ENCODE measurements at places on chromosomes 2 and 18.

GRCh38 chr2:41959760-41960159, 88.1 kb upstream of the PKDCC start:
- no peak for DNase-seq

DNA sequence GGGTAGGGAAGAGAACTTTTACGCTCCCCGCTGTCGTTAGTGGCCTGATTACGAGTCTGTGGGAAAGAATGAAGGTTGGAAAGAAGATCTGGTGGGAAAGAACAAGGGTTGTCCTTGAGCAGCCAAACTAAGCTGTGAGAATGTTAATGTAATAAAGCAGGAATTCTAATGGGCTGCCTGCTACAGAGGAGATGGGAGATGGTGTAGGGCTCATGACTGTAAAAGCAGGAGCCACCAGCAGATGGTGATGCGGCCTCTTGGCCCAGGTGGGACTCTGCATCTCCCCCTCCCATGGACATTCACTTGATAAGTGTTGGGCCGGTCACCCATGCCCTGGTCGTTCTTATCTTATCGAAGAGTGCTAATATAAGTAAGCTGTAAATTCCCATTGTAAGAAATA, 150.0 kb downstream of the NEDD4L start:
- no peak for DNase-seq

GRCh38 chr2:150872756-150873395, 385.4 kb upstream of the RND3 start:
- DNase-seq, result no peak

DNA sequence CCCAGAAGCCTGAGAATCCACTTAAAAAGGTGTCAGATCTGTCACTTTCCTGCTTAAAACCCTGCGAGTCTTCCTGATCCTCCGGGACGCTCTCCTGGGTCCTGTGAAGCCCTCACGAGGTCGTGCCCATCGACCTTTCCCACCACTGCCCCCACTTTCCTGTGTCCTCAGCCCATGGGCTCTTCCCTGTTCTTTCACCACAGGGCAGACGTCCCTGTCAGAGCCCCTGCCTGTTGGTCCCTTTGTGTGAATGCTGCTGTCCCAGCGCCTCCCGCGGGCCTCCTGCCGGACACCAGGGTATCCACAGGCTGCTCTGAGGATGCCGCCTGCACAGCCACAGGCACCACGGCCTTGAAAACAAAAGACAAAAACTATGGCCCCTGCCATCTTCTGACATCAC, 125.6 kb downstream of the TMEM18 start:
- no peak for DNase-seq

- no peak for DNase-seq
Measured at GRCh38 chr18:62452280-62452831, 70.5 kb upstream of the ZCCHC2 start.

DNA sequence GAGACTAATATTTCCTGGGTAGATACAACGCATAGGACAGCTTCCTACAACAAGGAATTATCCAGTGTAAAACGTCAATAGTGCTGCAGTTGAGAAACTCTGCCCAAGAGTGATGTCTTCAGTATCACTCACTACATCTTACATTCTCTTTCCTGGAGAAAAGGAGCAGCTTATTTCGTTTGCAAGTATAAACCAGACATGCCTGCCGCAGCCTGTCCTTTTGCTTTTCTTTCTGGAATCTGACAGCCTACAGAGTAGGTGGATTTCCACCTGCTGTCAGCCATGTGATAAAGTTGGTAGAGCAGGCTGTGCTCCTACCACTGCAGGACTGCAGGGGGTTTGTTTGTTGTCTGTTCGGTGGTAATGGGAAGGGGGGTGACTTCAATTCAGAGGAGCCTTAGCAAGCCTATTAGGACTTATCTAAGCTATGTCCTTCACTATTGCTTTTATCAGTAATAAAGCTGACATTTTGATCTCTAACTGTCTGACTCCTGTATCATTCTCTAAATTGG, 439.1 kb downstream of the GRB14 start:
- no peak for DNase-seq

DNA sequence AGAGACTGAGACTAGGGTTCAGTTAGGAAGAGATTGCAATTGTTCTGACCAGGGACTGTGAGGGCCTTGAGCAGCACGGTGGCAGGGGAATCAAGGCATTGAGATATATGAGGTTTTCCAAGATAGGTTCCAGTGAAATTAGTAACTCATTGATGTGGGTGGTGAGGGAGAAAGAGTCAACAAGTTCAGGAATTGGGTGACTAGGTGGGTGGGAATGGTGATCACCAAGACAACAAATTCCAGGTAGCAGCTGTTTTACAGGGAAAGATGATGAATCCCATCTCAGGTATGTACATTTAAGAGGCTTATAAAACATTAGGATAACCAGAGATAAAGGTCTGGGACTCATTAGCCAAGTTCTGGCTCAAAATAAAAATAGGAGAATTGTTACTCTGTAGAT, 251.5 kb upstream of the MGAT5 start:
- DNase-seq, result no peak

- no peak for DNase-seq
Measured at GRCh38 chr2:215031321-215031720, 107.1 kb downstream of the ABCA12 start.

DNA sequence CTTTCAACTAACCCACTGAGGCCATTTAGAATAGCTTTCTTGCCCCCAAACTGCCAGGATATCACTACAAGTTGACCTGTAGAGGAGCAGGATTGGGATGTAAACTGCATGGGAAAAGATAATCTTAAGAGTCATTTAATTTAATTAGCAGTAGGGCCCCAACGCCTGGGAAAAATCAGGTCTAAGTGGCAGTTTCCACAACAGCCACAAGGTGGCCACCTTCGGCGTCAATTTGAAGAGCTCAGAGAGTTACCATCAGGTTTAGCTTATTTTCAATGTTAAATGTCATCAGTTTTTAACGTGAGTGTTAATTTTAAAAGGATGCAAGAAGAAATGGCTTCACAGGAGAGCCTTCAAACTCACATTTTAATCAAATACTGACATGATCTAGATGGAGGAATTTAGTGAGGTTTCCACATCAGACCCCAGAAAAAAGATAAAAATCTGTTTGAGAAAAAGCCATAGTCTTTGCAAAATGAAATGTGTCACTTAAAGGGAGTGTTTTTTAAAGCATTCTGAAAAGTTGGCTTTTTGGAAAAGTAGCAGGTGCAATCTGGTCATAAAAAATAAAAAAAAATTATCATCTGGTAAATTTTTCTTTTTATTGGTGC, 77.3 kb upstream of the UPP2 start:
- DNase-seq, result peak; percentile 8

GRCh38 chr2:1942836-1943360, 198.6 kb upstream of the PXDN start:
- no peak for DNase-seq

- DNase-seq, result peak; percentile 74
Measured at GRCh38 chr2:148021059-148021861, at the start of gene MBD5. Gene MBD5, plus strand, starts transcription at chr2:148021091.

- DNase-seq, result no peak
Measured at GRCh38 chr2:172701250-172701649, 34.4 kb upstream of the RAPGEF4 start.

DNA sequence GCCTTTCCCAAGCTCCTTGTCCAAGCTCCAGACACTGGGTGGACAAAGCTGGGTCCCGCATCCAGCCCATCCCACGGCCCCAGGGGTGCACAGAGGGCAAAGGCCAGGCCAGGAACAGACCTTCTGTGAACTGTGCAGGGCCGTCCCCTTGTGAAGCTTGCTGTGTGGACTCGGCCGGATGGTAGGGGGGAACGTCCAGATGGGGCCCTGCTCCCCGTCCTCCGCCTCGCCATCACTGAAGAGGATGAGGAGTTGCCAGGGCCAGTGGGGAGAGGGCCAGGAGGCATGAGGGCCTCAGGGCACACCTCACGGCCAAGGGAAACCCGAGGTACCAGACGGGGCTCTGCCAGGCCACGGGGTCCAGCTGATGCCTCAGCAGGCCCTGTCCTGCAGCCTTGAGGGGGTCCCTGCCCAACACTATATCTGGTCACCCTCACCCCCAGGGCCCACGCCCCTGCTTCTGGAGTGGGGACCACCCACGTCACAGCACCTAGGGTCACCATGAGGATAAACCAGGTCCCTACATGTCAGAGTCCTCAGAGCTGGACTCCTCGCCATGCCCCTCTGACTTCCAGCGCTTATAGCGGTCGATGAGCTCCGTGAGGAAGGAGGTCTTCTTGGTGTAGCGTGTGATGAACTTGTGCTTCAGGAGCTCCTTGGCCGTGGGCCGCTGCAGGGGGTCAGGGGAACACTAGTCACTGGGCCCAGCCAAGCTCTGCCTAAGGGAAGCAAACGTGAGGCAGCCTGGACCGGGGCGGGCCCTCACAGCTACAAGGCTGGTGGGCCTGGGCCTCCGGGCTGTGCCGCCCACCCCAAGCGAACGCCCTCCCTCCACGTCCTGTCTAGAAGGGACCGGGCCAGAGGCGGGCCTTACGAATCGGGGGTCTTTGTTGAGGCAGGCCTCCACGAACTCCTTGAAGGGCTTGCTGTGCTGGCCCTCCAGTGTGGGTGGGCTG, 10.0 kb downstream of the STK25 start:
- no peak for DNase-seq

GRCh38 chr18:36769611-36770314, 59.0 kb downstream of the TPGS2 start:
- no peak for DNase-seq

GRCh38 chr2:123303731-123304130, 721.4 kb upstream of the CNTNAP5 start:
- DNase-seq, result no peak

- DNase-seq, result peak; percentile 49
Measured at GRCh38 chr2:8821276-8822217, 15.9 kb downstream of the KIDINS220 start.

GRCh38 chr2:215606219-215606618, 170.4 kb upstream of the FN1 start:
- no peak for DNase-seq

DNA sequence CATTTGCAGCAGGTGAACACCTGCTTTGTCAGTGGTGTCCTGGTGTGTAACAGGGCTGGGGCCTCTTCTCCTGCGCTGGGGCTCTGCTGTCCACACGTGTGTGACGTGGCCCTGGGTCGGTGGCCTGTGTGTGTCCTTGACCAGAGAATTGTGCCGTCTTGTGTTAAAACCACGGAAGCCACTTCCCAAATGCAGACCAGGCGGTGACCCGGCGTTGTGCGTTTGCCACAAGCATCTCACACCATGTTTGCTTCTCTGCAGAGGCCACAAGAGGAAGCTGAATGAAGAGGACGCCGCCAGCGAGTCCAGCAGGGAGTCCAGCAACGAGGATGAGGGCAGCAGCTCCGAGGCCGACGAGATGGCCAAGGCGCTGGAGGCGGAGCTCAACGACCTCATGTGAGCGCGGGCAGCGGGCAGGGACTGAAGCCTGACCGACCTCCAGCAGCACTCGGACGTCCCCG, 44.3 kb upstream of the KCNG2 start:
- DNase-seq, result no peak

DNA sequence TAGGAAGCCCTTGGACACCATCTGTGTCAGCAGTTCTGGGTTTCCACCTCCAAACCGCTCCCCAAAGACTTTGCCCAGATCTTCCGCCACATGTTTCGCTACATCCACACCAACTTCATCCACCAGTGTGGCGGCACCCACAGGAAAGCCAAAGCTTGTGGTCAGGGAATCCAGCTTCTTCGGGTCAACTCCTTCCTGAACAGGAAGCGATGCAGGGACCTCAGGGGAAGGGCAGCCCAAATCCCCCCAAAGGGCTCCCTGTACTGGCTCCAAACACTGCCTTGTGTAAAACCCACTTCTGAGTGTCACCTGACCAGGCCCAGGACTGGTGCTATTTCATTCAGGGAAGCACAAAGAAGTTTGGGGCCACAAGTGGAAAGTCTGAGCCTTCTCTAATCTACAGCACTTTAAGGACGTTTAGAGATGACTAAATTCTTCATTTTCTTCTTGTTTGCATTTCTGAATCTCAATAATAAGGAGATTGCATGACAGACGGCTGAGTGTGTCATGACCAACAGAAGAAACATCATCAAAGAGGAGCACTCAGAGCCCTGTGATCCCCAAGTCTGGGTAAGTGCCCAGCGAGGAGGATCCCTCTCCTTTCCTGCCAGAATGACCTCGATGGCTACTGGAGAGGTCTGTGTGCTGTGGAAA, 20.8 kb downstream of the GAREM2 start:
- DNase-seq, result no peak

GRCh38 chr2:23554054-23554697, 169.2 kb downstream of the KLHL29 start:
- no peak for DNase-seq

DNA sequence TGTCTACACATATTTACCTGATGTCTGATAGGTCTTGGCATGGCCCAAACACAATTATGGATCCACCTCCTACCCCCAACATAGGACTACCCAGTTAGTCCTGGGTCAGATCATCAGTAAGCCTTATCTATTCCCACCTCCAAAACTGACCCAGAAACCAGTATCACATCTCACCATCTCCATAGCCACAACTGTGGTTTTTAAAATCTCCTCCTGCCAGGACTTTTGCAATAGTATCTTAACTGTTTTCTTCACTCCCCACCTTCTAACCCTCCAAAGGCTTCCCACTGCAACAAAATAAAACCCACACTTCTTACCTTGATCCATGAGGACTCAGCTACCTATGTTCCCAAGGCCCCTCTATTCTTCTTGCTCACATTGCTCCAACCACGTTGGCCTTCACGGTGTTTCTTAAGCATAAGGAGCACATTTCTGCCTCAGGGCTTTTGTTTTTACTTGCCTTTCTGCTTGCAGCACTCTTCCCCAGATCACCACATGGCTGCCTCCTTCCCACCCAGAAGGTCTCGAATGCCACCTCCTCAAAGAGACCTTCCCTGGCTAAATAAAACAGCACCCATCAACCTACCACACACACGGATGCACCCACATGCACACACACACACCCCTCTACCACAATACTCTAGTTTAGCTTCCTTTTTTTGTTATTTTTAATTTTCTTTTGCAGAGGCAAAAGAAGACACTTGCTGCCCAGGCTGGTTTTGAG, 125.9 kb upstream of the SLC1A4 start:
- no peak for DNase-seq

DNA sequence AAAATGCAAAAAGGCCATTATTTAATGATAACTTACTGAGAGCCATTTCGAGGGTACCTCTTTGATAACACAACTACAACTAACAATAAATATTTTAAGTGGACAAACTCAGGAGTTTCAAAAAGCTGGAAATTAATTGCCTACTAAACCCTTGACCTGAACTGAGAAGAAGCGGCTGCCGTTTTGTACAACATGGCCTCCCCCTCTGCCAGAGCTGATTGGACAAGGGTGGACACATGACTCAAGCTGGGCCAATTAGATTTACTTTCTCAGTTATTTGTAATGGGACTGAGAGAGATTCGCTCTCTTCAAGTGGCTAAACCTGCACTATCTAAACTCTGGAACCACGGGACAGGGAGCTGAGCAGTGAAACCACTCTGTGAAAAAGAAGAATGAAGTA, 135.9 kb upstream of the SERPINE2 start:
- DNase-seq, result no peak

DNA sequence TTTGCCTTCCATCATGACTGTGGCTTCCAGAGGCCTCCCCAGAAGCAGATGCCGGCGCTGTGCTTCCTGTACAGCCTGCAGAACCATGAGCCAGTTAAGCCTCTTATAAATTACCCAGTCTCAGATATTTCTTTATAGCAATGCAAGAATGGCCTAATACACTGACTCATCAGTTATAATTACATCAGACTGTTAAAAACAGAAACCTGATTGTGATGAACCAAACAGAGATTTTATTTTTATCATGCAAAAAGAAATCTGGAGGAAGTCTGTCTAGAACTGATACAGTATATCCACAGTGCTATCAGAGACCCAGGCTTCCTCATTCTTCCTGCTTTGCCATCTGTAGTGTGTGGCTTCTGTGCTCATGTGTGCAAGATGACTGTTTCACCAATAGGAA, 93.4 kb upstream of the MEX3C start:
- DNase-seq, result no peak

Data from hippocampal formation (tissue), 2 donors.